ENCODE measurements at places on chromosomes 13 and 19.

DNA sequence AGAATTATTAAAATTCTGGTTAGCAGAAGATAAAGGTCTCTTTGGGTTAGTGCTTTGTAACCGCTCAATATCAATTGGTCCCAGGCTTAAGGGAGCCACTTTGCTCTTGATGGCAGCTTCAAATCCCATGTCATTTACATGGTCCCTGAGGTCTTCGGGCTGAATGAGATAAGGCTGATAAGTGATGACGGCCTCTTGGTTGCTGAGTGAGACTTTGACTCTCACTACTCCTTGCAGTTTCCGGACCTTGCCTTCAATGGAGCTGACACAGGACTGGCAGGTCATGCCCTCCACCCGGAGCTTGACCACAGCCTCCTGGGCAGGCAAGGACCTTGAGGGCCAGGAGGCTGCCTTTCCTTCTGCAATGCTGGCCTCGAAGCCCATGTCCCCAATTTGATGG, 36.8 kb downstream of the ATP7B start:
- no peak for DNase-seq

- DNase-seq = no peak
Measured at GRCh38 chr13:52109116-52109670, 19.7 kb downstream of the NEK5 start.

DNA sequence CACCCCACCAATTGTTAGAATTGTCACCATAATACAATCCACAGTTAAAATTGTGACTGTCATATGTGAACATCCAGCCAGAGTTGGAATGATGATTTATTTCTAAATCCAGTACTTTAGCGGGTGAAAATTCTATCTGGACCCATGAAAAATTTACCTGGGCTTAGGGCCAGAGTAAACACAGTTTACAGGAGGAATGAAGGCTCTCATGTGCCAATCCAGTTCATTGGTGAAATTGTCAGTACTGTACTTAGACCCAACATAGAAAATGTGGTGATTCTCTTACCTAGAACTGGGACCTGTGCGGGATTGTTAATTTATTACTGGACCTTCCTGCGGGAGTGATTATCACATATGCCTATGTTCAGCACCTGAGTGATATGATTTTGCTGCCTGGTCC, 27.3 kb upstream of the ZNF681 start:
- no peak for DNase-seq

- DNase-seq = no peak
Measured at GRCh38 chr19:47433121-47433520, 13.8 kb upstream of the MEIS3 start.

DNA sequence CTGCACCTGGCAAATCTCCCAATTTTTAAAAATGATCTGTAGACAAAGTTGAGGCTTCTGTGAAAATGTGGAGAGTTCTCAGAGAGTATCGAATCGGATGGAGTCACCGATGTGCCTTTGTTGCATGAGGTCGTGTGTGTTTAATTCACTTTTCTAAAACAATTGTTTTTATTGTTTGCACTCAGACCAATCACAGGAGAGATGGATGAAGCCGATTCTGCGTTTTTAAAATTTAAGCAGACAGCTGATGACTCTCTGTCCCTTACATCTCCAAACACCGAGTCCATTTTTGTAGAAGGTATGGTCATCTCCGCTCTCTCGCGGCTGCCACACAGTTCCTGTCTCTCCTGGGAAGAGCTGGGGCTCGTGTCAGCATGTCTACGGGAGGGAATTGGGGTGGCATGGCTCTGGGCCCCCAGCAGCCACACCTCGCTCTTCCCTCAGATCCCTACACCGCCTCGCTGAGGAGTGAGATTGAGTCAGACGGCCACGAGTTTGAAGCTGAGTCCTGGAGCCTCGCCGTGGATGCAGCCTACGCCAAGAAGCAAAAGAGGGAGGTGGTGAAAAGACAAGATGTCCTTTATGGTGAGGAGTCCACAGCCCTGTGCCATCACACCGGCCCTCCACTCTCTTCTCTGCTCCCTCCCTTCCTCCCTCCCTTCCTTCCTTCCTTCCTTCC, 47.2 kb downstream of the PEX11G start:
- no peak for DNase-seq

- DNase-seq = no peak
Measured at GRCh38 chr13:43564952-43565351, 221.8 kb downstream of the ENOX1 start.

DNA sequence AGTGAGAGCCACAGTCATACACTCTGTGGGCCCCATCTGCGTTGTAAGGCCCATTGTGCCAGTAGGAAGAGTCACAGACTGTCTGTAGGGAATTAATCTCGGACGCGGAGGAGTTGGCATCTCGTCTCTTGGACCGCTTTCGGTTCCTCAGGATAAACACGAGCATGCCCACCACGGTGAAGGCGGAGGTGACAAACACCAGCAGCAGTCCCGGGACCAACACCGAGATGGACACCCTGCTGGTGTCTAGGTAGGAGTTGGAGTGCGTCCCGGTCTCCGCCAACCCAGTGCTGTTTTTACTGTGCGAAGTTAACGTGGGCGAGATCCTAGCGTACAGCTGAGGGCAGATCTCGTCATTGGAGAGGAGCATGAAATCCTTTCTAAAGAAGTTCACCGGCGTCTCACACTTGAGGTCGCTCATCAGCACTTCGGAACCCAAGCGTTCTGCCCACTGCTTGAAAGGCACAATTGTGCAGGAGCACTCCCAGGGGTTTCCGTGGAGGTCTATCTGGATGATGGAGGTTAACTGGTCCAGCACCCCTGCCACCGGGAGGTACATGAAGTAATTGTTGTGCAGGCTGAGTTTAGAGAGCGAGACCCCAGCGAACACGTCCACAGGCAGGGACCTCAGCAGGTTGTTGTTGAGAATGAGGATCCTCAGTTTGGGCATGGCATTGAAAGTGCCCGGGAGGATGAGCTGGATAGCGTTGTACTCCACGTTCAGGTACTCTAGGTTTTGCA, 2.7 kb downstream of the SLITRK1 start:
- no peak for DNase-seq

DNA sequence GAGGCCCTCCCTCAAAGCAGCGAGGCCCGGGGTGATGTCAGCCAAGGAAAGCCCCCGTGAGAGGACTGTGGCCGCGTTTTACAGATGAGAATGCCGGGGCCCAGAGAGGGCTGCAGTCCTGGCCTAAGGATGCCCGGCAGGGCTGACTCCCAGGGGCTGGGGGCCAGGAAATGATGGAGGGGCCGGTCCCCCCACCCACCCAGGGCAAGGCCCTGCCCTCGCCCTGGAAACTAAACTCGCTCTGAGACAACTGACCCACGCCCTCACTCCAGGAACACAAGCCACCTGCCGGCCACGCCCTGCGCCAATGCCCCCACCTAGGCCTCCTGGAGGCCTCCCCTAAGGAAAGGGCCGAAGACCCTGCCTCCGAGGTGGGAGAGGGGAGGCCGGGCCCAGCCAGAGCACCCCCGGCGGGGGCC, 7.2 kb downstream of the ZBTB7A start:
- no peak for DNase-seq

- no peak for DNase-seq
Measured at GRCh38 chr19:44745887-44746600, 2.5 kb upstream of the BCL3 start.

GRCh38 chr19:12974301-12975220, 5.2 kb downstream of the DAND5 start:
- no peak for DNase-seq

DNA sequence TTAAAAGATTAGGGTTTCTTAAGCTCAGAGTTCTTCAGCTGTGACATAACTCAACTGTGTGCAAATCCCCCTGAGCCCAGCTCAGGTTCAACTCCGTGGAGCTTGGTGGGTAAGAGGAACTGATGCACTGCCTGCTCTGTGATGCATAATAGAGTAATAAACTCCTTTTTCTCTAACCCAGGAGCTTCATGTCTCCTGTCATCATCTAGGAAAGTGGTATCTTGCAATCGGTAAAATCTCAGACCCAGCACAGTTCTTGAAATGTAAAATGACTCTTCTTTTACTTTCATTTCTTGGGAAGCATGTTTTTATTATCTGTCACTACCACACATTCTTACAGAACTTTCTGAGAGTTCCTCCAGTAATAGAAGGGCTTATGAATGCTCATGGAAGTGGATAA, 123.8 kb upstream of the PCDH9 start:
- DNase-seq = no peak

DNA sequence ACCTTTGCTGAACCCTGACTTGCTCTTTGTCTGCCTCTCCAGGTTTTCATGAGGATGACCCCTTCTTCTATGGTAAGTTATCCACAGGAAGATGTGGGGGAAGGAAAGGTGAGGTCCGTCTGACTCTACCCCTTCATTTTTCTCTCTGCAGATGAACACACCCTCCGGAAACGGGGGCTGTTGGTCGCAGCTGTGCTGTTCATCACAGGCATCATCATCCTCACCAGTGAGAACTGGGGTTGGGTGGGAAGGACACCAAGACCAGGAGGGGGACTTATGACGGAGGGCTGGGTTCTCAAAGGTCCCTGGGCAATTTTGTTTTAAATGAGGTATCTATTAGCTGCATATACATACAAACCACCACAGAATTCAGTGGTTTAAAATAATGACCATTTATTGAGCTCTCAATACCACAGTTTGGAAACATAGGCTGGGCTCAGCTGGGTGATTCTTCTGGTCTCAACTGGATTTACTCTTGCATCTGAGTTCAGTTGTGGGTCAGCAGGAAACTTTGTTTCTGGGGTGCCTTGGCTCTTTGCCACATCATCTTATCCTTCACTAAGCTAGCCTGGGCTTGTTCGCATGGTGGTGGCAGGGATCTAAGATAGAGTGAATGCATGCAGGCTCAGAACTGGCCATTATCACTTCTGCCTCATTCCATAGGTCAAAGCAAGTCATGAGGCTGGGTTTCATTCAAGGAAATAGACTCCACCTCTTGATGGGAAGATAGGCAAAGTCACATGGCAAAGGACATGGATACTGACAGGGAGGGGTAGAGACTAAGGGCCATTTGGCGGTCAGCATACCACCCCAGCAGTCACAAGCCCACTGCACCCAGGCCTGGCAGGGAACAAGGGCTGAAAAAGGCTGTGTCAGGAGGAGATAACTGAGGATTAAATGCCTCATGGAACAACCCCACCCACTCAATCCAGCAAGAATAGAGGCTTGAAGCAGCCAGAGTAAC, 11.8 kb downstream of the FXYD5 start:
- no peak for DNase-seq

DNA sequence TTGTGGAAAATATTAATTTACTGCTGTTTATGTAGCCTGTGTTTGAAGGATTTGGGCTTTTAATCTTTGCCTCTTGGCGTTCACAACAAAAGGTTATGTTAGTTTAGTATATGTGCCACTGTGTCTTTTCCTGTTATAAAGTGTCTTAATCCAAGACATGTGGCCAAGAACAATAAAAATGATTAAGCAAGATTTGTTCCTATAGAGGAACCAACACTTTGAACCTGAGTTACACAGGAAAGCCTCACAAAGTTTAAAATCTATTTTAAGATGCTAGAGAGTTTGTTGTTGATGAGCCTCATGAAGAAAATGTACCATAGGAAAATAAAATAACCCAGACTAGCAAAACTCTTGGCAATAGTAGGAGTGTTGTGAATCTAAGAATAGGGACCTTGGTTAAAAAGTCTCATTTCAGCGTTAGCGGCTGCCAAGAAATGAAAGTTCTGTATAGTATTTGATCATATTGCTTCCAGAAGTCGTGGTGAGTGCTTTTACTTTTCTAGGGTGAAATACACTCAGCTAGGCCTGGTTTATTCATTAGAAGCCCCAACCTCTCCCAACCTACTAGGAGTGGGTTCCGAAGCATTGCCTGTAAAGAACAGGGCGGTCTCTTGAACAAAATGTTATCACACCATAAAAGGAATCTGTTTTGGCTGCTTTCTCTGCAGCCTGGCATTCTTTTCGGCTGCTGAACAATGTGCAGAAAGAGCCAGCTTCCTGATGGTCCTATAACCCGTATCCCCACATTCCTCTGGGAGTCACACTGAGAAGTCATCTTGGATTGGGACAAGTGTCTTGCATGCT, 102.6 kb downstream of the LRCH1 start:
- no peak for DNase-seq

GRCh38 chr13:28316129-28316528, 177.8 kb downstream of the PAN3 start:
- no peak for DNase-seq

GRCh38 chr13:61884830-61885229, 469.2 kb upstream of the PCDH20 start:
- DNase-seq = no peak

DNA sequence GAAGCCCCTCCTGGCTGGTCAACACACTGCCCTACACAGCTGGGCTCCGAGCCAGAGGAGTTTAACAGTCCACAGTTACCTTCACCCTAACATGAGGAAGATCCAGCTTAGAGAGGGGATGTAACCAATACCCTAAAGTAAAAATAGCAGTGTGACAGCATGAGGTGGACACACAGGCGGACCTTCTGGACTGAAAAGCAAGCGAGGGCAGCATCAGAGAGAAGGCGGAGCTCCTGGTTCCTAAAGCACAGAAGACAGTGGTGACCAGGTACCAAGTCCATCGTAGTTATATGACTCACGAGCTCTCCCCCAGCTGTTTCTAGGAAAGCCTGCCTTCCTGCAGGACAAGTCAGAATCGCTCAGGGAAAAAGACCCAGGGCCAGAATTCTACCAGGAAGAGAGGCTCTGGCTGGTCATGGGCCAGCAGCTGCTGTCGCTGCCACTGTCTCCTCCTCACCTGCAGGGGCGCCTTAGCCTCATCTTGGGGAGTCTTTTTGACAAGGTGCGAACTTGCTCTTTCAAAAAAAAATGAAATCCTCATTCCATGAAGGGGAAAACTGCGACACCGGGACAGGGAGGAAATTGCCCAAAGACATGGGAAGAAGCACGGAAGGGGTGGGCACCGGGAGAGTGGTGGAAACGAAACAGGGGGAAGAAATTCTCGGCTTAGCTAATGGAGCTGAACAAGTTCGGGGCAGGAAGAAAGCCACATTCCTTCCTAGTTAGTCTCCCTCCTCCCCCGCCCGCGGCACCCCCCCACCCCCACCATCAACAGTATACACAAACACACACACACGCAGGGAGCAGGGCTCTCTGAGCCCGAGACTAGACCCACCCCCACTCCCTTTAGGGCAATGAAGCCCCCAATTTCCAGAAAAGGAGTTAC, 1.7 kb downstream of the ELL start:
- peak; percentile 29 for DNase-seq

- DNase-seq = no peak
Measured at GRCh38 chr13:30165796-30166195, 141.6 kb downstream of the KATNAL1 start.

DNA sequence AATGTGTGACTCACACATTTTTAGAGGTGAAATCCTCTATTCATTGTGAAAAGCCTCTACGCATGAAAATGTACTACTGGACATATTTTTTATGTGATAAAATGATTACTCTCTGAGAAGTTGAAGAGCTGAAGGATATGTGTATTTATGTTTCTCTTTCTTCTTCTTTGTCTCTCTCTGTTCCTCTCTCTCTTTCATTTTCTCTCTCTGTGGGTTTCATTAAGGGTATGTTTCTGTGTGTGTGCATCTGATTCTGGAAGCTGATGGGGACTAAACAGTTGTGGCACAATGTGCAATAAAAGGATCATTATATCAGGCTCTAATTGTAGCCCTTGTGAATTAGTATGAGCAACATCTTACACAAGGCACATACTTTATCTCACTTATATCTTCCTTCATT, 867.7 kb downstream of the PCDH9 start:
- DNase-seq = no peak

All from stimulated activated CD4-positive, alpha-beta T cell treated with anti-CD3 and anti-CD28 coated beads, Interleukin-1b, Interleukin-23, amount 100 ng/mL, for 4 hours (primary cell).